ENCODE measurements at places on chromosomes 2 and 18.
A peak's percentile ranks its signal among the peaks of the same experiment; 100 is the strongest.

- DNase-seq: peak; percentile 62
These were observed 501.1 kb upstream of the TNP1 start for GRCh38 chr2:217360781-217361482.

GRCh38 chr2:186486651-186487647 is 889 bp downstream of the ZC3H15 start:
- DNase-seq: peak; percentile 30

DNA sequence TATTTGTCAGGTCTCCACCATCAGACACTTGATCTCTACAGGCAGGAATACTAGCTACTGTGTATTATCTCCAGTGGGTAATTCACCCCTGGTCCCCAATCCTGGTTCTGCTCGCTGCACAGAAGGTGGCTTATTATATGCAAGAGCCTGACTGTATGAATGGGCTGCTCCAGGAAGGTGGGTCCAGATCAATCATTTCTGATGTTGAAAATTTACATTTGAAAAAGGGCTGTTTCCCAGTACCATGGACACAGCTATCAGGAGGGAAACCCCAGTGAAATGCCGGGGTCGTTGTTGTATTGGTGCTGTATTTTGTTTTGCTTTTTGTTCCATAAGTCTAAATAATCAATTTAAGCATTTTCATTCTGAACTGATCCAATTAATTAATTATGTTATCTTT is 367.6 kb downstream of the RND3 start:
- no peak for DNase-seq

DNA sequence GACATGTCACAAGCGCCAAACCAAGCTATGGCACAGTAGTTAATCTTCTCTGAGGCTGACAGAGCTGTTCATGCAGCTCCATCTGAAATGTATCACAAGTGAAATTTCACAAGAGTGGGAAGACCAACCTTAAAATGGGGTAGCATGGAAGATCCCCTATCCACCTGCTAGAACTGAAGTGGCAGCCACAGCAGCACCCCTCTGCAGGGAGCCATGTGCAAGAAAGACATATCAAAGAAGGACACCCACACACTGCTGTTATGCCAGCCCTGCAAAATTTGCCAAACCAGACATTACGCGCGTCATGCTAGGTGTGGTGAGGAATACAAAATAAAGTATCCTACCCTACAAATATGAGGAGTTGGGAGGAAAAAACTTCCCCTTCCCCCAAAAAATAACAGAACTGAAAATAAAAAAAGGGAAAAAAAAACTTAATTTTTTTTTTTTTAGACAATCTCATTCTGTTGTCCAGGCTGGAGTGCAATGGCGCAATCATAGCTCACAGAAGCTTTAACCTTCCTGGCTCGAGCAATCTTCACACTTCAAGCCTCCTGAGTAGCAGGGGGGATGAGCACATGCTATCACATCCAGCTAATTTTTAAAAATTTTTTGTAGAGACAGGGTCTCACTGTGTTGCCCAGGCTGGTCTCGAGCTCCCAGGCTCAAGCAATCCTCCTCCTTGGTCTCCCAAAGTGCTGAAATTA is 76.2 kb downstream of the STK39 start:
- no peak for DNase-seq
